Caudate nucleus (tissue), 63 donors: ENCODE measurements at places on chromosomes 6 and 20.

GRCh38 chr6:147029923-147030322 lies 174.3 kb upstream of the STXBP5 start:
- no peak for DNase-seq

DNA sequence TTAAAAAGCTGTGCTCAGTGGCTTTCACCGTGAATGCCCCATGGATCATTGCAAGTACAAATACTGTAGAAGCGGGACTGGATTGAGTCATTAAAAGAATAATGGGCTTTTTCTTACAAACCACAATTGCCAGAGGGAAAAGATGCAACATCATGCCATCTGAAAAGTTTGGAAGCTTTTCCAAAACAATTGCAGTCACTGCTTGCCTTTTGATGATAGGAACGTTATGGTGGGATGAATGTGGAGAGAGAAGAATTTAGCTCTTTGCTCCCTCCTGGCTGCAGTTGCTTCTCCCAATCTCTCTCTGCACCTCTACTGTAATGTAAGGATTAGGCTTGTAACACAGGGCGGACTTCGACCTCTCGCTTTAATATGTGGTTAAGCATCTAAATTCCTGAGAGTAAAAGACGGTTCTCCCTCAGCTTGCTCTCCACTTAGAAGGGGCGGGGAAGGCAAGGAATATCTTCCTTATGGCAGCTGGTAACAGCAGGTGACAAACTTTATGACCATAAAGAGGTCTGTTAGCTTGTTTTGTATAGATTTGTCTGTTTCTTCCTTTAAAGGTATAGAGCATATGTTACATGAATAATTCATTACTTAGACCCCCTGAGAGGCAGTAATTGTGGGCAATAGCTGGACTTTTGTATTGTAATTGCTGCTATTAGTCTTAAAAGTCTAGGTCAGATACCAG lies 376.1 kb downstream of the UTRN start:
- no peak for DNase-seq

GRCh38 chr20:23643659-23644058 lies 5.9 kb upstream of the CST3 start:
- DNase-seq: no peak

GRCh38 chr6:40244699-40245098 lies 310.4 kb upstream of the MOCS1 start:
- no peak for DNase-seq

- no peak for DNase-seq
Observed at GRCh38 chr6:47661960-47662359, 36.4 kb upstream of the ADGRF4 start.

- no peak for DNase-seq
Observed at GRCh38 chr6:169864148-169865020, 113.0 kb downstream of the ERMARD start.

DNA sequence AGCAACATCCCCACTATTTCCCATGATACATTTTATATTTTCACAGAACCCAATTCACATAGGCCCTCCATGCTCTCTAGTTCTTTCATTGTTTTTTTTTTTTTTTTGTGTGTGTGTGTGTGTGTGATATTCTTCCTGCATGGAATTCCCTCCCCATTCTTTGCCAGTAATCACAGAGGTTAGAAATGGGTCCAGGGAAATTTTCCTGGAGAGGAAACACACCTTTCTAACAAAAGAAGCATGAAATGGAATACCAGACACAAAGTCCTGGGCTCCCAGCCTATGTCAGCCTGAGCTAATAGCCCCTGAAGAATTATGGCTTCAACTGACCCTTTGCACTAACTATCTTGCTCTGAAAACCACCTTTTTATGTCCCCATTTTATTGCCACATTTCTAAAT lies 194.2 kb upstream of the NT5E start:
- DNase-seq: no peak

GRCh38 chr6:131963063-131963462 lies 11.9 kb upstream of the CCN2 start:
- no peak for DNase-seq

DNA sequence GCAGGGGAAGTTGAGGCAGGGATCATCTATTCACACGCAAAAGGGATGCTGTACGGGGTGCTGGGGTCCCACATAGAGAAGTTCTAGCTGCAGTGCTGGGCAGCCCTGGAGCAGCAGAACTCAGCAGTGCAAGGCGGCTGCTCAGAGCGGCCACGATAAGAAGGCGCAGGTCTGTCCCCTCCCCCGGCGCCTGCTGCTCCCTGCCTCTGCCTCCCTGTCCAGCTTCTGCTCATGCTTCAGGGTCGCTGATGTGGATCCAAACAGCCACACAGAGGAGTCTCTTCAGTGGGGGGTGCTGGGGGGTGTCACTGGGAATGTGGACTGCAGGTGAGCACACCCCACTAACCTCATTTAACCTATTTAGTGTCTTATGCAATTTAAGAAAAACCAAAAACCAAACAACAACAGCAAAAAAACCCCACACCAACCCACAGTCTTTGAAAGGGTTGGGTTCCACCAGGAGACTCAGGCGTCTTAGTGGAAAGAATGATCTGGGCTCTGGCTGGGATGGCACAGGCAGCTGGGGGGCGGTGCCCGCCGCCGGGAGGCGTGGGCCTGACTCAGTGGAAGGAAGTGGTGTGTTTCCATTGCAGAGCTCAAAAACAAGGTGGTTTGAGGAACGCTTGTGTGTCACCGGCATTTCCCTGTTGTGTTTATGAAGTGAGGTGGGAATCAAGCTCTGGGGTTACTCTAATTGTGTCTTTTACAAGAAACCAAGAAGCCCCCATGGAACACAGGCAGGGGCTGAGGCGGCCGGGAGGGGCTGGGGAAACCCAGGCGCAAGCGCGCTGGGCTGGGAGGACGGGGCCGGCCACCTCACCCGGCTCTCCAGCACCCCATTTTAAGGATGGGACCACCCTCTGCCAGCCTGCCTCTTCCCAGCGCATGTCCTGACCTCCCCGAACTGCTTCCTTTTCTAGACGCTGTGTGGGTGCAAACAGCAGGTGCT lies 55.1 kb downstream of the IRF4 start:
- no peak for DNase-seq

DNA sequence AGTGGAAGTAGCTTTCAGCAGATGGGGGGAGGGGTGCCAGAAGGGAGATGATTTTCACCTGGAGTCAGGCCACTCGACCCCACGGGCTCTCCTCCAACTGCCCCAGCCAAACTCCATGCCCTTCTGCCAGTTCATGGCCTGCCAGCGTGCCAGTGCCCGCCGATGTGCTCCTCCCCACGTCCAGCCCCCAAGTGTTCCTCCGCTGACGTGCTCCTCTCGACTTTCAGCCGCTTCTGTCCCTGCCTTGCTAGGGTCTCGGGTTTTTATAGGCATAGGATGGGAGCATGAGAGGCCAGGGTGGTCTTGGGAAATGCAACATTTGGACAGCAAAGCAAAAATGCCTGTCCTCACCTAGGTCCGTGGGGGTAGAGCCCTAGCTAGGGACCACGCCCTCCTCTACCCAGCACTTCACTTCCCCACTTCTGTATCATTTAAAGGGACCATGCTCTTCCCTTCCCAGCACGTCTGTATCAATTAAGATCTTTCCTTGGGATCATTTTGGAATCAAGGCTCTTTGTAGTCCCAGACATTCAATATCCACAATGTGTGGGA lies 54.4 kb downstream of the PRND start:
- DNase-seq: no peak

- DNase-seq: no peak
Observed at GRCh38 chr6:38131527-38131965, 312.0 kb downstream of the ZFAND3 start.

DNA sequence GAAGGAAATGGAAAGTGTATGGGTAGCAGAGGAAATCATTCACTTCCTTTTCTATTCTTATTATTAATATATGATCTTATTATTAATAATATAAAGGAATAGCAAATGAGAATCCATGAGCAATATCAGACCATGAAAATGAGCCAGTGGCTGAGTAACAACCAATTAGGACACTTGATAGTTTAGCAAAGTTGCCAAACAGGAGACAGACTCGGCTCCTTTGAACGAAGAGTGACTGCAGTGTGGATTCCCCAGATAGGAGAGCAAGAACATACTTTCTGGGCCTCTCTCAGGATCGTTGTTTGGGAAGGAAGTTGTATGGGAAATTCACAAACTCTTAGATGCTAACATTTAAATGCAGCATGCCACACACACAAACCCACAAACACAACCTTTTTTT lies 222.0 kb downstream of the KHDC1L start:
- DNase-seq: no peak

GRCh38 chr6:35142588-35143569 lies 1.7 kb upstream of the TCP11 start:
- DNase-seq: no peak

DNA sequence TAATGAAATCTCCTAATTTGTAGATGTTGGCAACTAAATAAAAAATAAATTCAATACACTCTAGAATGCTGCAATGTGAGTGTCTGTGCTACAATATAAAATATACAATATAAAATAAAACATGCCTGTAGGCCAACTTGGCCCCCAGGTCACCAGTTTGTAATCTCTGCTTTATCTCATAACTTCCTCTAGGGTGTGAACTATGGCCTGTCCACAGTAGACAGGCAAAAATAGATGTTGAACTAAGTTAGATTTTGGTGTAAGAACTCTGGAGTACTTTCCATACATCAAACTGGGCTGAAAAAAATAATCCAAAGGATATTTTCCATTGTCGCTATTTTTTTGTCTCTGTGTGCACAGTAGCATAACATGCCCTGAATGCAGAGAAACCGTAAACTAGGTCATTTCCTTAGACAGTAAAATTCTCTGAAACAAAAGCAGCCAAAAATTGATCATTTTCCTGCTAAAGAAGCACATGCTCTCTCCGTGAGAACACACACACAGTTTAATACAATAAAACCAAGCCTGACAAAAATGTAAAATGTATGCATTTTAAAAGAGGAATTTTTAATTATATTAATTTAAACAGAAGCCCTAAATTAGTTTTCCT lies 98.5 kb upstream of the ZFP64 start:
- DNase-seq: no peak

DNA sequence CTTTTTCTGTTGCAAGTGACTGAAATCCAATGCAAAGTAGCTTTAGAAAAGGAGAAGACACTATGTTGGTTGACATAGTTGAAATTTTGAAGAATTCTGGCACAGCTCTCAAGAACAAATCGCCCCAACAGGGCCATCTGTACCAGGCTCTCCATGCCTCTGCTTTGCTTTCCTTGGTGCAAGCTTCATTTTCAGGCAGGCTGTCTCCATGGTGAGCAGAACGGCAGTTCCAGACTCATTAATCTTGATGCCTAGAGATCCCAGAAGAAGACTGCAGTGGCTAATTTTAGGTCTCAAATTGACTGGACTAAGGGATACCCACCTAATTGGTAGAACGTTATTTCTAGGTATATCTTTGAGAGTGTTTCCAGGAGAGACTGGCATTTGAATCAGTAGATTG lies 950.7 kb upstream of the FLRT3 start:
- DNase-seq: no peak

GRCh38 chr6:43269273-43270007 lies 26.2 kb downstream of the TTBK1 start:
- DNase-seq: no peak

DNA sequence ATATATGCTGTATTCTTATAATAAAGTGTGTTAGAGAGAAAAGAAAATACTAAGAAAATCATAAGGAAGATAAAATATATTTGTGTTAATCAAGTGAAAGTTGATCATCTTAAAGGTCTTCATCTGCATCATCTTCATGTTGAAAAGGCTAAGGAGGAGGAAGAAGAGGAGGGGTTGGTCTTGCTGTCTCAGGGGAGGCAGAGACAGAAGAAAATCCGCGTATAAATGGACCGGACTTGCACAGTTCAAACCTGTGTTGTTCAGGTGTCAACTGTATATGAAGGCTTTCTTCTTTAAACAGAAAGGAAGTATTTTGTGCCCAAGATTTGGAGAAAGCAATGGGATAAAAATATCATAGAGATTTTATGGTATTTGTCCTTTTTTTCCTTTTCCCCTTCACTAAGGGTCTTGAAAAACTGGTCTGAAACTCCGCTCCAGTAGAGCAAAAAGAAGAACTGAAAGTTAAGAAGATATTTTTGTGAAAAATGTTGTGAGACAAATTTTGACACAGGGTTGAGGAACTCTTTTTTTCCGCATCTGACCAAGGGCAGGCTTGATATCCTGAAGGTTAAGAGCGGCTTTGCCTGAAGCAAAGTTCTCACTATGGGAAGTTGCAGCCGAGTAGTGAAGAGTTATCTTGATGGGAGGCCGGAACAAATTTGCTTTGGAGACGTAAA lies 350.7 kb downstream of the LAMA2 start:
- no peak for DNase-seq

DNA sequence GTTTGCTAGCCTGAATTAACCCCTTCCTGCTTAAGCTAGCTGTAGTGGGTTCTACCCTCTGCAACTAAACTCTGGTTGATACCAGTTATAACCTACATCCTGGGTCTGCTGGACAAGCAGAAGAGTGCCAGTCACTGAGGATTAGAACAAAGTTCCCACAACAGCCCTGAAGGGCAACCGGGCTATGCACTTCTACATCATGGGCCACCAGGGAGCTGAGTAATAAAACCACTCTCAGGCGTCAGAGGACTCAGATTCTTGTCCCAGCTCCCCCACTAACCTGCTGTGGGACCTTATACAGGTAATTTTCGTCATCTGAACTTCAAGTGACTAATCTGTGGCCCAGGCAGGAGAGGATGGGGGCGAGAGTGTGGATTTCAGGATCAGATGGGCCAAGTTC lies 56.8 kb downstream of the EYA2 start:
- DNase-seq: no peak

- no peak for DNase-seq
Observed at GRCh38 chr6:1215884-1216487, 95.9 kb upstream of the FOXQ1 start.

DNA sequence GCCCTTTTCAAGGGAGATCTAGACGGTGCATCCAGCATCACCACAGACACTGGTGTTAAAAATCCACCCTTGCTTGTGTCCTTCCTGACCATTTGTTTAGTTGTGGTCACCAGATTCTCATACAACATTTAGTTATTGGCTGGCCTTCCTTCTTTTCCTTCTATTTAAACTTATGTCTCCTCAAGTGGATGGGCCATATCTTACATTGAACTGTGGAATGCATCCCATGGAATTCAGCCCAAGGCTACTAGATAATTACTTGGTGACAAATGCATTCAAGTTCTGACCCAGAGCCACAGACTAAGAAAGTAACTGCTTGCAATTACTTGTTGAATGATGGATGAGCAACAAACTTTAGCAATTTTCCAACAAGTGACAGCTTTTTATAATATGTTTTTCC lies 198.9 kb upstream of the SSTR4 start:
- no peak for DNase-seq

GRCh38 chr6:112172540-112172939 lies 81.8 kb downstream of the LAMA4 start:
- DNase-seq: no peak

- no peak for DNase-seq
Observed at GRCh38 chr20:9985773-9986172, 49.0 kb upstream of the ANKEF1 start.

- no peak for DNase-seq
Observed at GRCh38 chr6:7053125-7053774, 54.5 kb upstream of the RREB1 start.

- DNase-seq: no peak
Observed at GRCh38 chr6:27312950-27313271, 838 bp upstream of the POM121L2 start.

GRCh38 chr6:133886104-133886775 lies 2.7 kb upstream of the TCF21 start:
- no peak for DNase-seq
